ENCODE measurements at places on chromosomes 11 and 22.

GRCh38 chr11:96088914-96089313, 165.0 kb upstream of the MTMR2 start:
- no peak for DNase-seq

GRCh38 chr22:40332319-40332781, 13.9 kb upstream of the ADSL start:
- DNase-seq = peak; percentile 41

DNA sequence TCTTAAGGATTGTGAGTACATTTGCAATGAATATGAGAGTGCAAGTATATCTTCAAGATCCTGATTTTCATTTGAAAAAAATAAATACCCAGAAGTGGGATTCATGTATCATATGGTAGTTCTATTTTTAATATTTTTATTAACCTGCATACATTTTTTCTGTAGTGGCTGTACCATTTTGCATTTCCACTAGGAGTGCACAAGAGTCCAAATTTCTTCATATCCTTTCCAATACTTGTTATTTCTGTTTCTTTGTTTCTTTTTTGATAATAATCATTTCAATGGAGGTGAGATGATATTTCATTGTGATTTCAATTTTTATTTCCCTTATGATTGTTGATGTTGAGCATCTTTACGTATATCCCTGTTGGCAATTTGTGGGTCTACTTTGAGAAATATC, 759.8 kb upstream of the CNTN5 start:
- DNase-seq = no peak

DNA sequence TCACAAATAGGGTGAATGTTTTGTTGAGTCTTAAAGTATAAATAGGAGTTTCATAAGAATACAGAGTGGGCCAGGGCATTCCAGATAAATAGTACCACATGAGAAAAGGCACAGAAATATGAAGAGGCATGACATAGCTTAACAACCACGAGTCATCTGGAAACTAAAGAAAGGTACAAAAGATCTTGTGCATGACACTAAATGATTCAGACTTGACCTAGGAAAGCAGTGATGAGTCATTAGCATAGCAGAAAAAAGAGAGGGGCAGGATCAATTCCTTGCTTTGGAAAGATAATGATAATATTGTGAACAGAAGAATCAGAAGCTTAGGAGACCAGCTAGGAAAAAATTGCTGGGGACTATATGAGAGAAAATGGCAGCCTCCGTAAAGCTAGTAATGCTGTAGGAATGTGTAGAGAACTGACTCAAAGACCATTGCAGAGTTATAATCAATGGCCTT, 47.6 kb upstream of the FIBIN start:
- no peak for DNase-seq

- no peak for DNase-seq
These were observed 5.6 kb upstream of the PYGM start for GRCh38 chr11:64765291-64765850.

GRCh38 chr11:36390963-36391471, 94.9 kb downstream of the PRR5L start:
- DNase-seq = peak; percentile 21

- no peak for DNase-seq
These were observed 21.9 kb downstream of the CASP12 start for GRCh38 chr11:104876324-104876723.

GRCh38 chr11:128841461-128842072, 25.5 kb downstream of the KCNJ1 start:
- no peak for DNase-seq

- DNase-seq = no peak
These were observed 2.8 kb downstream of the TSPAN32 start for GRCh38 chr11:2304506-2305139.

- no peak for DNase-seq
These were observed 54.8 kb upstream of the CECR2 start for GRCh38 chr22:17314487-17314886.

GRCh38 chr11:46049325-46049897, 71.8 kb downstream of the PHF21A start:
- no peak for DNase-seq

DNA sequence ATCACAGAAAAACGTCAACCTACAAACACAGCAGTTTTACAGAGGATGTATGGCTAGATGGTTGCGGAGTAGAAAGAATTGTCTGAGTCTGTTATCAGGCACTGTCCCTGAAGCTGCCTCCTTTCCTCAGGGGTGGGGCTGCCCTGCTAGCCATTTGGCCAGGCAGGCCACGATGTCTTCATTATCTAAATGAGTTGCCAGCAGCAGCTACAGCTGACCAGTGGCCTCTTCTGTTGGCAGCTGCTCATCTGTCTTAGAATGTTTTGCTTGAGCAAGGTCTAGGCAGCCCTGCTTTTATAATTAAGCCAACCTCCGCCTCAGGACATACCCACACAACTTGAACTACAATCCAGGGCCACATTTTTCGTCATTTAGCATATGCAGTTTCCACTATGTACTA, 17.5 kb downstream of the SLC6A5 start:
- DNase-seq = no peak

DNA sequence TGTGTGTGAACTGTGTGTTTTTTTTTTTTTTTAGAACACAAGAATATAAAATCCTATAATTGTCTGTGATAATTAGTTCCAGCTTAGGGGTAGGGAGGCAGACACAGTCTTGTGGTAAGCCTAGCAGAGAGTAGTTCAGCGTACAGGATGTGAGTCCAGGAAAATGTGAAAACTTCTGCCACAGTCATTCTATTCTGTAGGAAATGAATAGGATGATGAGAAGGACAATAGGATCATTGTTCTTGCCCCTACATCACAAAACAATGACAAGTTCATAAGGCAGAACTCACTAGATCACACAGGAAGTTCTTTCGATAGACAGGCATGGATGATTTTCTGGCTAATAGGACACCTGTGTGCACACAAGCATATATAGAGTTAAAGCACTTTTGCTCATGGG, 132.2 kb downstream of the NAV2 start:
- no peak for DNase-seq

- DNase-seq = no peak
These were observed 3.7 kb upstream of the HSPA8 start for GRCh38 chr11:123065621-123066020.

DNA sequence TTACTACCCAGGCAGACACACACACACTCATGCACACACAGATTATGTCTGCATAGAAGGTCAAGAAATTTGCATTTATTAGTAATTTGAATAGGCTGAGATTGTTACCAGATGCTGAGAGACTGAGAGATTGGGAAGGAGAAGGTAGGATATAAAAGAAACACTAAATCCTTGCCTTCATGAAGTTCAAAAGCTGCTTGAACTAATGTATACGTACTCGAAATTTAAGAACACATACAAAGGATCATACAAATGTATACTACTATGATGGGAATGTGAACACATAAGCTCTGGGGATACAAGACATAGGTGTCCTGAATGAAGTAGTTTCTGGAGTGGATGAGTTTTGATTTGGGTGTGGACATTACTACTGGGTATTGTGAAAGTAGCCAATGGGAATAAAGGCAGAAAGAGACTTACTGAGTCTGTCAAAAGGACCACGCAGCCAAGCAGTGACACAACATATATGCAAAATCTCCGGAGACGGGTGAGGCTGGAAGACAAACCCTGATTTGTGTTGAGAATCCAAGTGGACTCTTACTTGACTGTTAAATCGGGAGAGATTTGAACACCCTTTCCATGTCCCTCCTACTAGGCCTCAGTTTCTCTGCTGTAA, 7.3 kb upstream of the PKNOX2 start:
- DNase-seq = no peak

GRCh38 chr22:30430933-30431332, 5.4 kb downstream of the MTFP1 start:
- DNase-seq = no peak

- DNase-seq = no peak
These were observed 20.2 kb downstream of the LIF start for GRCh38 chr22:30226192-30226832.

DNA sequence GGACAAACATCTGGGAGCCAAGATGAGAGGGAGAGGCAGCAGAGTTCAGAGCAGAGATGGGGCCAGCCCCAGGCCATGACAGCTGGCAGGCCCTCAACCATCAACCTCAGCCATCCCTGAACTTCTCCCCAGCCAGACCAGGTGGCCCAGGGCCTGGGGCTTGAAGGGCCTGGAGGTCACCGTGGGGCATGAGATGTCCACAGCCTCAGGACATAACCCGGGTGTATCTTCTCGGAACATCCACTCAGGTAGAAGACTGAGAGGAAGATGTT, 12.4 kb upstream of the SLC39A13 start:
- DNase-seq = no peak

DNA sequence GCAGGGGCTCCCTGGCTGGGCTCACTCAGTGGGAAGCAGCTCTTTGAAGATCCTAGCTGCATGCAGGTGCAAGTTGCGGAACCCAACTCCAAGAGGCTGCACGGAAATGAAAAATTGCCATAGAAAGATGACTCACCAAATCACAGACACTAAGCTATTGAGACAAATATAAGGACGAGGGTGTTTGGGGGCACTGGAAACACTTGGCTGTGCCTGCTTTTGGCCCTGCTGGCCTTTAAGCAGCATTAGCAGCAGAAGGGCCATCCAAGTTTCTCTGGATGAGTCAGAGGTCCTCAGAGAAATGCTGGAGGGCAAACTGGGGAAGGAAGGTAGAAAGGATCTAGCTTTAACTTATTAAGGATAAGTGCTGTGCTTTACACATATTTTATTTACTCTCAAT, 282.3 kb downstream of the KIRREL3 start:
- DNase-seq = no peak

- no peak for DNase-seq
These were observed 120.8 kb upstream of the MTMR2 start for GRCh38 chr11:96044747-96045146.

DNA sequence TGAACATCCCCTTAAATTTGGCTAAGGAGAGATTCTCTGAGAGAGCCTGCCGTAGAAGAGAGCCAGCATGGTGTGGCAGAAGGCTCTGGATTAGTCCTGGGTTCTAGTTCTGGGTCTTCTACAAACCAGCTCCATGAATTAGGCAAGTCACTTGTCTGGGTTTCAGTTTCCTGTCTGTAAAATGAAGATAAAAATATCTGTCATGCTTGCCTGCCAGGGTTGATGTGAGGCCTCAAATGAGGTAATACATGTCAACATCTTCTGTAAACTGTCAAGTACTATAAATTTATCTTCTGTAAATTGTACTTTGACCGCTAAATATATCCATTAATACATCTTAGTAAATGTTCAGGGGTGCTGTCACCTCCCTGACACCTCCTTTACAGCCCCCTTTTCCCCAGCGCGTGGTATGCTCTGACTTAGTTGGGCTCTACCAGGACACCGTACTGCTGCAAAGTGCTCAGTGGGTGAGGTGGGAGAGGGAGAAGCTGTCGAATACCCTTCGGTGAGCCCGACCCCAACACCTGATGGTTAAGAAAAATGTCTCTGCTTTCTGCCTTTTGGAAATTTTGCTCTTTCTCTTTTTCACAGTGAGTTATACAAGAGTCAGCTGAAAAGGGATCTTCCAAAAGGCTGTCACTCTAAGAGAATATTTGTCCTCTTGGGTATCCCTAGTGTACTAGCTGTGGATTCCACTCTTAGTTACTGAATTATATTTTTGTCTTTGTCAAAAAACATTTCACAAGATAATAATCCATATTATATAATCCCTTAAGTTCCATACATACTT, 15.0 kb downstream of the RBX1 start:
- DNase-seq = no peak

DNA sequence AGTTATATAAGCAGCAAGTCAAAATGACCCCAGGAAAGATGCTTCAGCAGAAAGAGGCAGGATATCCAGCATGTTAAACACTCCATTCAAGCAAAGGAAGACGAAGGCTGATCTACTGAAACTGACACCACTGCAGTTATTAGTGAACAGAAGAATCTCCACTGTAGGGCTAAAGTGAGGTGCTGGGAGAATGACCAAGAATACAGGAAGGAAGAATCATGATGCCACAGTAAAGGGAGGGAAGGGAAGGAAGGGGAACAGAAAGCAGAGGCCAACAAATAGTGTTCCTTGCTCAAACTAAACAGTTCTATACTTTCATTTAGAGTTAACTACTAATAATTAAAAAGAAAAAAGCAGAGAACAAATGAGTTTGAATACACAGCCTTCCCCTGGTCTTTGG, 92.5 kb downstream of the SIK3 start:
- no peak for DNase-seq

DNA sequence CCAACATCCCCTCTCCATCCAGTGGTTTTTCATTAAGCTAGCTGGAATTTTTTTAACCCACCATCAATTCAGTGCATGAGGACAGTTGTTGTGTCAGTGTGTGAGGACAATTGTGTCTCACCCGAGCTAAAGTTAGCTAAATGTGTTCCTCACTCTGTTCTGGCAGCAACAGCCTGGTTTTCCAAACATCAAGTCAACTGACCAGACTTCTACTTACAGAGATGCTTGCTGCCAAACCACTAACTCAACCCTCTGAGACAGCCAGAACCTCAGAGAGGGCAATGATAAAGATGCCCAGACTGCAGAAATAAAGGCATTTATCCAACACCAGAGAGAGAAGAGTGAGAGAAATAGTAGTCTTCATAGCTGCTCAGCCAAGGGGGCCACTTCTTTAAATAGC, 6.7 kb downstream of the PAMR1 start:
- DNase-seq = no peak

- DNase-seq = peak; percentile 20
These were observed 777 bp downstream of the LTO1 start for GRCh38 chr11:69674267-69674885.

- DNase-seq = no peak
These were observed 12.3 kb downstream of the NARS2 start for GRCh38 chr11:78562398-78562797.

DNA sequence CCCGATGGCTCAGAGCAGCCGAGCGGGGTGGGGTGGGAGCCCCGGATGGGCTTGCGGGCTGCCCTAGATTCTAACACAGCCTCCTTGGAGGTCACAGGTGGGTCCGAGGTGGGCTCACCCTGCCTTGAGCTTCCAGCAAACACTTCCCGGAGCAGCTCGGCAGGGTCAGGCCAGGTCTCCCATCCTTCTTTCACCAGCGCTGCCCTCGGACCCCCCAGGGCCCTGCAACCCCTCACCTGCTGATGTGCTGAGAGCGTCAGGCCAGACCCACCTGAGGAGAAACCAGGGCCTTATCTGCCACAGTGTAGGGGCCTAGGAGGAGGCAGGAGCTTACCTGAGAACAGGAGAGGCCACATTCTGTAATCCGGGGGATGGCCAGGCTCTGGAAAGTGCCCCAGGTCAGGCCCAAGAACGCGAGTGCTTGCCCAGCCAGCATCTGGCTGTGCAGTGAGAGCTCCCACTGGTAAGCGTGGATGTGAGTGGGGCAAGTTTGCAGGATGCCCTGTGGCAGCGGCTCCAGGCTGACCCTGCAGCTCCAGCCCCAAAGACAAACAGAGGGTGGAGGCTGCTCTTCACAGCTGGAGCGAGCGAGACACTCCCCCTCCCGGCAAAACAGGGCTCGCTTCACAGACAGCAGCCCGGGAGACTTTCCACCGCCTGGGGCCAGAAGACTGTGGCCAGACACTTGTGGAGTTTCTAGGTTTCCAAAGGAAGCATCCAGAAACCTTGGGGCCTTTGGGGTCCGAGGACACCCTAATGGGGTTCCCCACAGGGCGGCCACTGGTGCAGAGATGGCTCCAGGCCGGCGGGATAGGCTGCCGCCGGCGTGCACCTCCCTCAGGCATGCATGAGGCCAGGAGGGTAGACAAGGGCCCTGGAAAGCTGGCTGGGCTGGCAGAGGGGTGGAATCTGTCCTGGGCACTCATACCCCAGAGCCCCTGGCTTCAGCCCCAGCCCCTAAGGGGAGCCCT, at the start of gene IL17REL:
Gene IL17REL (minus strand): TSS at position 555 of the 971 bp plus-strand sequence. CDS start 119 bp downstream, at position 436.
- no peak for DNase-seq

Data from activated naive CD4-positive, alpha-beta T cell treated with anti-CD3 and anti-CD28 coated beads for 36 hours (primary cell).